ENCODE measurements at places on chromosomes 6 and 20. TPM values are rescaled to one million over a fixed set of nuclear protein-coding genes. Genes with fewer than 3 reads are reported as not detected.

DNA sequence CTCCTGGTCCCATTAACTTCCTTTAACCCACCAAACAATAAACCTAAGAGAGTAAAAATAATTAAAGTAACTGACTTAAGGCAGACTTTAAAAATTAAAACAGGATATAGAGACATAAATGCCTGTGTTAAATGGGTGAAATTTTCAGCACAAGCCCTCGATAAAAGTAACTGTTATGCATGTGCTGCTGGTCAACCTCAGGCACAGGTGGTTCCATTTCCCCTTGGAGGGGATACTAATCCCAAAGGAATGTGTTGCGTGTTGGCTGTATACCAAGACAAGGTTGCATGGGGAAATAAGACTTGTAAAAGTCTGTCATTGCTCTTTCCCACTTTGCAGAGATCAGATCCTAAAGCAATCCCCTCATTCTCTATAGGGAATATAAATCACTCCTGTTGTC is 25.8 kb downstream of the HLA-A start:
- no peak for DNase-seq

DNA sequence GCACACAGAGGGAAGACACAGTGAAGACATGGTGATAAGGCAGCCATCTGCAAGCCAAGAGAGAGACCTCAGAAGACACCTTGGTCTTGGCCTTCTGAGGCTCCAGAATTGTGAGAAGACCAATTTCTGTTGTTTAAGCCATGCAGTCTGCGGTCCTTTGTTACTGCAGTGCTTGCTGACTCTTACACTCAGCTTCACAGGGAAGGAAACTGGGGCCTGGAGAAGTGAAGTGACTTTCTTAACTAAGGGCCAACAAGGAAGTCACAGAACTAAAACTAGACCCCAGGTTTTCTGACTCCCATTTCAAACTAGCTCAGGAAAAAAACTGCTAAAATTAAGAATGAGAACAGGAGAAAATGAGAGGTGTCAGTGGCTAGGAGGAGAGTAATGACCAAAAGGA is 74.3 kb downstream of the TNFRSF21 start:
- no peak for DNase-seq

GRCh38 chr20:53581444-53582250 is 12.0 kb downstream of the ZNF217 start:
- DNase-seq: peak; percentile 59

- no peak for DNase-seq
Observed at GRCh38 chr6:26576407-26576843, 20.3 kb upstream of the ABT1 start.

DNA sequence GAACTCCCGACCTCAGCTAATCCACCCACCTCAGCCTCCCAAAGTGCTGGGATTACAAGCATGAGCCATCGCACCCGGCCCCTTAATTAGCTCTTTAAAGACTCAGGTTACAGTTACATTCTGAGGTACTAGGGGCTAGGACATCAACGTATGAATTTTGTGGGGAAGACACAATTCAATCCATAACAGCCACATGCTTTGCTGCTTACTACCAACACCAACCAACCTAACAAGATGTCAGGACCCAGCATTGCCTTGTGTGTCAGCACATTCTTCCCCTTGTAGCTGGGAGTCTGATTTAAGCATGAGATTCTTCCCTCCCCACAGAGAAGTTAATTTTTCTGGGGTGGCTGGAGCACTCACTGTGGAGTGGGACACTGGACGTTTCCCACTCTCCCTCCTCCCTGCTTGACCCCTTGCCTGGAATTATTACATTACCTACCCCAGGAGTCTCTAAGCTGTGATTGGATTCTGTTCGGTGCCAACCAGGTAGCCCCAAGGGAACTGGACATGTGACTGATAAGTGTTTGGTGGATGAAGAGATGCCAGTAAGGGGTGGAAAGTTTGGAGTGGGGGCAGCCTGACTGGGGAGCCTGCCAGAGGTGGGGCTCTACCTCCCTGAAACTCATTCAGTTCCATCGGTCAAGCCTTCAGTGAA is 5.6 kb upstream of the PXMP4 start:
- no peak for DNase-seq

DNA sequence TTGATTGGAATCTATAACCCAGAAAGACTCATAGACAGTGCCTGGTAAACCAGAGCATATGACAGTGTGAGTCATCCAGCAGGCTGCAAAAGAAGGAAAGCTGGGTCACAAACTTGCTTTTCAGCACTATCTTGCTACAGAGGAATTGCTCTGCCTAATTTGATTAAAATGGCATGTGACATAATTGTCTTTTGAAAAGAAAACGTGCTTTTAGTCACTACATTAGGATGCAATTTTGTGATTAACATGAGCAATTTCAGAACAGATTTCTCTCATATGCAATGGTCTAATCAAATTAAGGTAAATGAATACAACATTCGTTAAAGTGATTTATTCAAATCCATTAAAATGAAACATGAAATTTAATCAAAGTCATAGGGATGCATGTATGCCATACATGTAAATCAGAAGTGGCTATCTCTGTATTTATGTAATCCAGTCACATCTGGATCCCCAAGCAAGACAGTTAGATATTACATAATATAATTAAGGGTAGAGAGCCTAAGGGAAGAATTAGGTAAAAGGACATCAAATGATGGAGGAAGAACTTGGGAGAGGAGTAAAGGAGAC is 400.0 kb upstream of the HTR1E start:
- no peak for DNase-seq

DPPA5 gene
- not detected for total RNA-seq

GRCh38 chr20:38001981-38002380 is 31.3 kb downstream of the TTI1 start:
- DNase-seq: no peak

RAET1E gene
- total RNA-seq: 0.27 TPM

DNA sequence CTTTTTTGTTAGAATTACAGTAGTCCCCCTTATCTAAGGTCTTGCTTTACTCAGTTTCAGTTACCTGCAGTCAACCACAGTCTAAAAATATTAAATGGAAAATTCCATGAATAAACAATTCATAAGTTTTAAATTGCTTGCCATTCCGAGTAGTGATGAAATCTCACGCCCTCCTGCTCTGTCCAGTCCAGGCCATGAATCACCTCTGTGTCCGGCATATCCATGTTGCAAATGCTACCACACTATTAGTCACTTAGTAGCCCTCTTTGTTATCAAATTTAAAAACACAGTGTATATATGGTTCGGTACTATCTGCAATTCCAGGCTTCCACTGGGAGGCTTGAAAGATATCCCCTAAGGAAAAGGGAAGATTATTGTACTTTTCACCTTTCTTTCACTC is 164.6 kb upstream of the FAM83B start:
- no peak for DNase-seq

GRCh38 chr6:30169658-30170614 is 6.6 kb downstream of the TRIM15 start:
- DNase-seq: no peak

- DNase-seq: no peak
Observed at GRCh38 chr6:69155467-69155866, 520.4 kb downstream of the ADGRB3 start.

DNA sequence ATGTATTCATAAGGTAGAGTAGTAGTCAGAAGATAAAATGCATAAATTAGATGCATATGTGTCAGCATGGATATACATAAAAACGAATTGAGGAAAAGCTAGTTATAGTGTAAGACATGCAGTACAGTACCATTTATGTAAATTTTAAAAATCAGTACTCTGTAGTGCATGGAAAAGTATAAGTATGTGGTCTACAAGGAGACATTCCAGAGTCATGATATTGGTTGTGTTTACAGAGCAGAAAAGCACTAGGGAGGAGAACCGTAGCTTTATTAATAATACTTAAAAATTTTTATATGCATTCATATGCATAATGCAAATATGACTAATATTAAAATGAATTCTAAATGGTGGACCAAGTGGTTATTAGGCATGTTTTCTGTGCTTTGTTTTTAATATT is 220.0 kb downstream of the ZFAND3 start:
- no peak for DNase-seq

DNA sequence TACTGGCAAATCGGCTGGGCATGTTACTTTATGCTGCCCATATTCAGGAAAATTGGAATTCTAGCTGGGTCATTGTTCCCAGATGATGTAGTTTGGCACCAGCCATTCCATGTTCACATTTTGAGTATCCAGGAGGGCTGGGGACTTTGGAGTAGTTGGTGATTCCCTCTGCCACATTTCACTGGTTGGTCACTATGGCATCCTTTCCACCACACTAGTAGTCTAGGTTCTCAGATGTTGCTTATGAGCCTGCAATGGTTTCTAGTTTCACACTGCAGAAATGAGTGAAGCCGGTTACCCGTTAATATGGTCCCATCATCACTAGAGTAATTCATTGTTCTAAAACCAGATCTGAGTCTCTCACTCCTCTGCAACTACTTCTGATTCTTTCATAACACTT is 4.6 kb downstream of the PTPN1 start:
- no peak for DNase-seq

- DNase-seq: peak; percentile 3
Observed at GRCh38 chr20:61749406-61750075, 316.1 kb downstream of the TAF4 start.

GRCh38 chr6:37954791-37955190 is 135.3 kb downstream of the ZFAND3 start:
- DNase-seq: no peak

SNX21 gene
- 22.5 TPM for total RNA-seq

DNA sequence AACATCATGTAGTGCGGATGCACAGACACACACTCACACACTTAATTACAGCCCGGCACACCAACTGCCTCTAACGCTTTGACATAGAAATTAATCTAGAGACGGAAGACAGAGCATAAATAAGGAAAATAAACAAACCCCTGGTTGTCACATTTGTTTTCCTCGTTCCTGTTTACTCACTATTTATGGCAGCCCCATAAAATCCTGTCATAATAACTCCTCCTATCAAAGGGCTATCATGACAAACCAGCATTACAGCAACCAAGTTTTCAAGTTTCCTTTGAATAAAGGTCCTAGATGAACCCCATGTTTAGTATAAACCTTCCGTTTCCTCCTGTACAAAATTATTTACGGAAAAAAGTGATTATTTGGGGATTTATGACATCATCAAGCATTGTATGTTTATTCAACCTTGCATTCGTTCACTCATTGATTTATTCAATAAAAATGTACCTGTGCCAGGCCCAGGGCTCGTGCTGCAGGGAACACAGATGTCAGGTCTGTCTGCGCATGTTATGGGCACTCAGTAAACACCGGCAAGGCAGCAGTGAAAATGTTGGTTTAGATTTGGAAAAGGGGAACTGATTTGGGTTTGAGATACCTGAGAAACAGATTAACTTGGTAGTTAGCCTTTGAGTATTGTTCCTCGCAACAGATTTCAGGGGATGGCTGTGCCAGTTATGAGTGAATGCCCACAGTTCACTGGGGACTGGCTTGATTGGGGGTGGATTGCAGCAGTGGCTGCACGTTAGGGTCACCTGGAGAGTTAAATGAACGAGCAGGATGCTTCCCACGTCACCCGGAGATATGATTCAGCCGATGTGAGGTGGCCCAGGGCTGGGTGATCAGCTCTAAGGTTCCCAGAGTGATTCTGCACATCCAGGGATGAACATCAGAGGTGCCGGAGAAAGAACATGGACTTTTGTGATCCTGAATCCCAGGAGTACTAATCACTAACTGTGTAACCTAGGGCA is 295.3 kb upstream of the FOXQ1 start:
- DNase-seq: no peak
